Sigmoid colon (tissue), 7 donors: ENCODE measurements at places on chromosomes 12 and 14. TPM values are rescaled to one million over a fixed set of nuclear protein-coding genes. Genes with fewer than 3 reads are reported as not detected.

GRCh38 chr12:115956659-115957058 is 320.8 kb downstream of the MED13L start:
- DNase-seq: no peak

GRCh38 chr12:2224961-2225360 is 172.2 kb downstream of the CACNA1C start:
- no peak for DNase-seq

ADGRD1 gene
- total RNA-seq: 7.2 TPM

SALL2 gene
- total RNA-seq: 15.8 TPM

TAS2R50 gene
- 2.5 TPM for total RNA-seq

- DNase-seq: no peak
Measured at GRCh38 chr14:35822501-35822900, 3.6 kb upstream of the BRMS1L start.

KRT5 gene
- not detected for total RNA-seq

GRCh38 chr12:131994589-131994988 is 44.8 kb downstream of the EP400 start:
- DNase-seq: no peak

AKAP3 gene
- 0.83 TPM for total RNA-seq

GPR68 gene
- 1.7 TPM for total RNA-seq

GRCh38 chr14:67881225-67881624 is 61.6 kb downstream of the RAD51B start:
- no peak for DNase-seq

DNA sequence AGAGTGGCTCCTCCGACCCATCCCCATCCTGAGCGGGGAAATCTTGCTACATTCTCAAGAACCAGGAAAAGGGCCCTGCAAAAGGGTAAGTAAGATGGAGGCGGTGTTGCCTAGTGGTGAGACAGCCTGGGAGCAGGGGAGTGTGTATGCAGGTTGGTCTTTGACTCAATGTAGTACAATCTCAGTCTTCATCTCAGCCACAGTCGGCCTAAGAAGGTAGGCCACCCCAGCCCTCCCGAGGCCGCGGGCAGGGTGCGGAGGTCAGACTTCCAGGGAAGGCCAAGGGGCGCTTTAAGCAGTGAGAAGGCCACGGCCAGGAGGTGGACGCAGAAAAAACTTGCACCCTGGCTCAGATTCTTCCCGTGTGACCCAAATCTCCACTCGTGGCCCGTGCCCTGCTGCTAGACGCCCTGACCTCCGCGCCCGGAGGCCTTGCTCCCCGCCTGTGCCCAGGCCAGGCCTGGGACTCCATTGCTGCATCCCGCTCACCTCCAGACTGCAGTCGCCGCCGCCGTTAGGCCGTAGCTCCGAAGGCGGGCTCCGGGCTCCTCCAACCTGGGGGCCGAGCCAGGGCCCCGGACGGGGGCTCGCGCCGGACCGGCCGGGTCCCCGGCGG is 435 bp downstream of the FOXM1 start:
- DNase-seq: peak; percentile 62

DNA sequence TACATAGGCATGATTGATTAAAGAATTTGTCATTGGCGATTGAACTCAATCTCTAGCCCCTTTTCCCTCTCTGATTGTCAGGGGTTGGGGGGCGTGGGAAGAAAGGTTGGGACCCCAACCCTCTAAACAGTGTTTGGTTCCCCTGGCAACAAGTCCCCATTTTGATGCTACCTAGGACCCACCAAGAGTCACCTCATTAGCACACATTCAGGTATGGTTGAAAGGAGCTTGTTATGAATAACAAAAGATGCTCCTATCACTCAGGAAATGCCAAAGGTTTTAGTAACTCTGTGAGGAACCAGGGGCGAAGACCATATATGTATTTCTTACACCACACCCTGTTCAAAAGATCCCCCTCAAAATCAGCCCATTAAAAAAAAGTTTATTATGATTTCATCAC is 14.3 kb downstream of the RNF212B start:
- DNase-seq: no peak

DNA sequence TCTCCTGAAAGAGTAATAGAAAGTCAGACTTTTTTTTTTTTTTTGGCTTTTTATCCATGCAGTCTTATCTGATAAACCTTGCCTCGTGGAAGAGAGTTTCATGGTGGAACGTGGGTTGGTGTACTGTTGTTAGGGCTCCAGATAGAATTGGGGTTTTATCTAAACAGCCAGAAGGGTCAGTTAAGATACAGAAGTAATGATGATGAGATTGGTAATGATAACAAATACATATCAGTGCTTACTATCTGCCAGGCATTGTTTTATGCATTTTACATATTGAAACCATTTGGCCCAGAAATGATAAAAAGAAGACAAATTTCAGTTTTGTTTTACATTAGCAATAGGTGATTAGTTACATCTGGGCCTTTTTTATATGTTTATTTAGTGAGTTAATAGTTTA is 372.8 kb upstream of the PRICKLE1 start:
- no peak for DNase-seq

DNA sequence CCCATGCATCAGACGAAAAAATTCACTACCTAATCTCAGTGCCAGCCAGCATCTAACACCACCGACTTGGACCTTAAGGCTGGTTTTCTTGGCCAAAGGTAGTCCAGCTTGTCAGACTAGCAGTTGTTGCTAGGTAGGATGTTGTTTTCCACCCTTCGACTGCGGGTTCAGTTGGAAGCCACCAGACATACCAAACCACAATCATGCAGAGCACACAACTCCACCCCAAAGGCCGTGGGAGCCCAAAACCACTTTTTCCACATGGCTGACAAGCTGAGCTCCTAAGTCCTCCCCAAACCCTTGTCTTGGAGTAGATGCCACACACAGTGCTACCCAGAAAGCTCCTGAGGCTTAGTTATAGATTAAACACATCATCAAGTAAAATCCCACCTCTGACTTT is 46.8 kb downstream of the LRIG3 start:
- DNase-seq: no peak

- no peak for DNase-seq
Measured at GRCh38 chr14:77275601-77276017, 4.6 kb upstream of the NGB start.

DNA sequence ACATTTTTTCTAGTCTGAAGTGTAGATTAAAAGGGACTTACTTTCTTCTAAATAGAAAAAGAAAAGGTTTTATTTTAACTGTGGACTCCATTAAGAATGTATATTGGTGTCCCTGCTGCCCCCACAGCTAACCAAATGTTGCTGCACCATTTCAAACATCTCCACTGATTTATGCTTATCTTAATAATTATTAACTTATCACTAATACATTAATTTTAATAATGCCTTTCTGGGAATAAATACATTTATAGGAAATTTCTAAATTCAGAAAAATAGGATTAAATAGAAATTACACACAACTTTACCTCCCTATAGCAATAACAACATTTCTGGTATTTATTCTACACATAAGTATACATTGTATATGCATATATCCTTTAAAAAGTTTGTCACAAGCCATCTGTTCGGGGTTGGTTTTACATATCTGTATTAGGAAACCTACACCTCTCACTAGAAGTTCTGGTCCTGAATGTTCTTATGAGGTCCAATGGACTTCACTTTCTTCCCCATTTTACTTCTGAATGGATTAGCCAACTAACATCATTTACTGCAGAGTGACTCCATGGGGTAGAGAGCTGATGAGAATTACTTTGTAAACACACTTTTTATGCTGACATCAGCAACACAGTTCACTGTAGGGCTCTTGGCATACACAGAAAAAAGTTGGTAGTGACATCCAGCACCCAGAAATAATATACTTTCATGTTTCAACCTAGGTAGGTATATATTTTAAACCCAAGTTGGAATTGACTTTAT is 9.4 kb upstream of the SELPLG start:
- DNase-seq: no peak

DNA sequence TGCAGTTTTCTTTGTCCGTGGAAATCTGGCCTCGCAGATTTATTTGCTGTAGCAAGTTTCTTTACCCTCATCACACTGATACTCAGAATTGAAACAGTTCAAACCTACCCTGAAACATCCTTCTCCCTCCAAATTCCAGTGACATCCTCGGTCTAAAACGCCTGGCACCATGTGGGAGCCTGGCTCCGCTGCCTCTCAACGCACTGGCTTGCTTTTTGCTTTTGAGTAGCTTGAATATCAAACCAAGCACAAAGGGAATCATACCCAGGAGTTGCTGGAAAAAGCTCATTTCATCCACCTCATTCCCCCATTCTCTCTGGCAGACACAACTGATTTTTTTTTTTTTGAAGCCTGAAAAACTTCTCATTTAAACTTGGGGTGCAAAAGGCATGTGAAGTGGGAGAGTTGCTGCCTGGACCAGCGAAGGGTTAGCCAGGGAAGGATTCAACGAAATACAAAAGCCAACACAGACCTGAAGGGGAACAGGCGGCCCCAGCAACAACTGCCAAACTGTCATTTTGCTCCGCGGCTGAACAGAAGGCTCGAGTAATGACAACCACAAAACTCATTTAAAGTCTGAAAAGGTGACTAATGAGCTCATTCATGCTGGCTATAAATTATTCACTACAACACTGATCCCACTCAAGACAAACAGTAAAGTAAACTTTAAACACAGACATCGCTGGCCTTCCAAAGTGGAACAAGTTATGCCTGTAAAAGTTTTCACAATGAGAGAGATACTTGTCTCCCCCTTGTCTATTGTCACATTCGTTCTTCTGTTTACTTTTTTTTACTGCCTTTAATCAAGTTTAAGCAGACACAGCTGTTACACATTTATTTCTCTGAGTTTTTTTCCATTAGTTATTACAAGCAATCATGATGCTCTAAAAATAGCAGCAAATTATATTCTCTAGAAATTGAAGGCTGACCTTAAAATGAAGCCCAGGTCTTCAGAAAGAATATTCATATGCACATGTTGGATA is 12.5 kb upstream of the FOXN3 start:
- DNase-seq: peak; percentile 66

GRCh38 chr14:22739423-22739822 is 27.1 kb upstream of the OXA1L start:
- DNase-seq: no peak

RBP5 gene
- not detected for total RNA-seq

DNA sequence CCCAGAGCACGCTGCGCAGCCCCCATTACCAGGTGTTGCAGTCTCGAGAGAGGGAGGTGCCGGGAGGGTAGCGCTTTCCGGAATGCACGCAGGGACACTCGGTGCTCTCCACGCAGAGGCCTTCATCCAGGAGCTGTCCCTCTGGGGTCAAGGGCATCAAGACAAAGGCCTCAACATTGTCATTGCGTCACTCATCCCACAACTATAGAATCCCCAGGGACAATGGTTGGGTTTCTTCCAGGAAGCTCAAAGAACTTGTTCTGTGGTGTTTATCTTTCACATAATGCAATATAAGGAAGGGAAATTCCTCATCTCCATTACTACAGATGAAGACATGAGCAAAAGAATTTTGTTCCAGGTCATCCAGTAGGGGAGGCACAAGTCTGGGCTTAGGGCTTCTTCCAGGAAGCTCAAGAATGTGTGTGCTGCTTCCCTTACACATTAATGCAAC is 52.1 kb downstream of the VWF start:
- DNase-seq: no peak

DNA sequence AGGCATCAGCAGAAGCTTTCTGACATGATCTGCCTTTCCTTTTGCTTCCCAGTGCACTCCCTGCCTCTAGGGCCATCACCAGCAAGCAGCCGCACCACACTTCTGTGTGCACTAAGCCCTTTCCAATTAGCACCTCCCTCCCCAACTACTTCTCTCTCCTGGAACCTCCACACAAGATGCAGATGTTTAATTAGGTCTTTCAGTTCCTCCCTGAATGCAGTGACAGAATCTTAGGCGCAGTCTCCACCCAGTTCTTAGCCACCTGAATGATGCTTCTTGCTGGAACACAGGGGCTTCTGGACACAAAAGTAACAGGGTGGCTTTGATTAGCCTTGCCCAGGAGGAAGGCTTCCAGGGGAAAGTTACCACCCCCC is 32.9 kb downstream of the NIN start:
- no peak for DNase-seq

GRCh38 chr12:101799774-101800173 is 31.0 kb downstream of the GNPTAB start:
- DNase-seq: no peak

ESPL1 gene
- 0.28 TPM for total RNA-seq

DNA sequence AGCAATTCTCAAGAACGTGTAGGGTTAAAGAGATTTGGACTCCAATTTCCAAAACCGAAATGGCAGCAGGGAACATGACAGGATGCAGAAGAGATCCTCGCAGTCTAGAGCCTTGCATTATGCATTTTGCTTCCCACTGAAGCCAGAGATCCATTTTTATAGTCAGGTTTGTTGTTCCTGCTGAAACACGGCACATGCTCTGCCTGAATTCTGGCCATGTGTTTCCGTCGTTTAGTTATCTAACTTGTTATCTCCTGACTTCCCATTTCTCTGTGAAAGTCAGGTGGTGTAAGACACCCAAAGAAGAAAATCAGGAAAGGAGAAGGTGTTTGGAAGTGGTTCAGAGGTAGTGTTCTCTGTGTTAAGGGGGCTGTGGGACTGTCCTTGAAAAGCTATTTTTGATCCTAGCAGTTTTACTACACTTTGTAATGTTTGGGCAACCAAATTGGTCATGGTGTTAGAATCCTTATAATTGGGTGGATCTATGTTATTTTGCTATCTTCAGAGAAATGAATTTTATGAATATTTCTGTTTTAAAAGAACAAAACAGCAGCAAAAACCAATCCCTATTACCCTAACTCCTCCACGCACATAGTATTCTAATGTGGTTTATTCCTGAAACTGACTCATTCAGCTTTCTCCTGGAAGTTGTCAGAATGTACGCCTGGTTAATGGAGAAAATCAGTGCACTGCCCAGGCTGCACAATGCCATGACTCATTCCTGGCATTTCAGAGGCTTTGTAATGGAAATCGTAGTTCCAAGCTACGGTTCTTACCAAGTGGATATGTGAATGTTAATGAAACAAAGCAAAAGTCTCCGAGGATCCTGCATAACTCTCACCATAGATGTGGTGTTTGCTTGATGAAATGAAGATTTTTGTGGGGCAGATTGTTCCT is 110.1 kb downstream of the SAMD4A start:
- no peak for DNase-seq

SCN8A gene
- total RNA-seq: 0.82 TPM

GRCh38 chr12:42396473-42397259 is 70.7 kb downstream of the PPHLN1 start:
- DNase-seq: no peak

RHNO1 gene
- total RNA-seq: 9.6 TPM

DNA sequence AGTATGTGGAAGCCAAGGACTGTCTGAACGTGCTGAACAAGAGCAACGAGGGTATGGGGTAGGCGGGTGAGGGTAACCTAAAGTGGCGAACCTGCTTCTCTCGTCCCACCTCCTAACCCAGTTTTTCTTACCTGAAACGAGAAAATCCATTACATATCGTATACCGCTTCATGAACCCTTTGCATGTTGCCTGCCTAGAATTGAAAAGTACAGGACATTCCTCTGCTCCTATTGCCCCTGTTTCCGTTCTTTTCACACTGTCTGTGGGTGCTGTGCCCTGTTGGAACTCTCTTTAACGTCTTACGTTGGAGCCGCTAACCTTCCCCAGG is 513 bp downstream of the PFDN5 start:
- DNase-seq: no peak

DNA sequence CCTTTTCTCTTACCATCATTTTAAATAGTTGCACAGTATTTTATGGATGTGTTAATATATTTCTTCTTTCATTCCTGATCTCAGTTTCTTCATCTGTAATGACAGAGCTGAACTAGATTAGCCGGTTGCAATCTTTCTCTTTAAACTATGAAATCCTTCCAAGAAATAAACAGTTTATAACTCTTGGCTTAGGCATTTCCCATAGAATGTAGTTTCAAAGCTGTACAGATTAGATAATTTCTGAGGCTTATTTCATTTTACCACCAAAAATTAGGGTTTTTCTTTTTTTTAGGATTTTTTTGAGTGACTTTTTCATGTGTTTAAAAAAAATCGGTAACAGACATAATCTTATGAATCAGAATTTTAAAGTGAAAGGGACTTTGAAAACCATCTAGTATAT is 144.0 kb downstream of the RAD51B start:
- DNase-seq: no peak
